Colonic mucosa (tissue), 4 donors: ENCODE measurements at places on chromosomes 2 and 18.
A peak's percentile ranks its signal among the peaks of the same experiment; 100 is the strongest.

GRCh38 chr2:181058378-181059269 is 78.2 kb downstream of the UBE2E3 start:
- peak; percentile 40 for DNase-seq

- no peak for DNase-seq
These were observed 71.0 kb downstream of the PXDN start for GRCh38 chr2:1673160-1673944.

DNA sequence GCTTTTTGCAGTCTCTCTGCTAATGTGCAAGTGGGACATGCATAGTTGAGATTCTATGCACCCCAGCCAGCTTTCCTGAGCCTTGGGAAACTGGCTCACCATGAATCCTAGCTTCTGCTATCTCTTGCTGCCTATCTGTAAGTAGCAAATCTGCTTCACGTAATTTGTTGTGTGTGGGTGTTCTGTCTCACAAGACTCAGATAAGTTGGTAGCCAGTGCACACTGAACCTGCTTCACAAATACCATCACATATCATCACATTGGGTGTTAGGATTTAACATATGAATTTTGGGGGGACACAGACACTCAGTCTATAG is 13.9 kb upstream of the VRK2 start:
- no peak for DNase-seq

GRCh38 chr2:240320204-240320993 is 115.1 kb upstream of the GPC1 start:
- DNase-seq: no peak
